ENCODE measurements at places on chromosomes 4 and X.
A peak's percentile ranks its signal among the peaks of the same experiment; 100 is the strongest.

- DNase-seq, result no peak
Measured at GRCh38 chr4:67624939-67625338, 66.4 kb downstream of the STAP1 start.

- DNase-seq, result no peak
Measured at GRCh38 chrX:143634663-143635455, 1.0 kb downstream of the SLITRK4 start.

- DNase-seq, result no peak
Measured at GRCh38 chr4:111263836-111264235, 641.0 kb upstream of the PITX2 start.

DNA sequence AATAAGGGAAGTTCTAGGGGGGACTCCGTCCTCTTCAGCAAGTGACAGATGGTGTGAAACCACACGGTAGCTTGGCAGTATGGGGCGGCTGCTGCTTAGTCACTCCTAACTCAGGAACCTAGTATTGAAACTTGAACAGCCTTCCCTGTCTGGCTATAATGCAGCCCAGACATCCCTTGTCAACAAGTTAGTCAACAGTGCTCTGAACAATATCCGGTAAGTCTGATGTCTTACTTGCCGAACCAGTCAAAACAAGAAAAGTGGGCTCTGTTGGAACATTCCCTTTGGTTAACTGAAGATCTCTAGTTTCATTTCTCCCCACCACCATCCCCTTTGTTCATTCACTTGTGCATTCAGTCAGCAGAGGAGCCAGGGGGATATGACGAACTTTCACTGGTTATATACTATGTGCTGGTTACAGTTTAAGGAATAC lies 18.7 kb upstream of the CXCL13 start:
- peak; percentile 53 for DNase-seq

DNA sequence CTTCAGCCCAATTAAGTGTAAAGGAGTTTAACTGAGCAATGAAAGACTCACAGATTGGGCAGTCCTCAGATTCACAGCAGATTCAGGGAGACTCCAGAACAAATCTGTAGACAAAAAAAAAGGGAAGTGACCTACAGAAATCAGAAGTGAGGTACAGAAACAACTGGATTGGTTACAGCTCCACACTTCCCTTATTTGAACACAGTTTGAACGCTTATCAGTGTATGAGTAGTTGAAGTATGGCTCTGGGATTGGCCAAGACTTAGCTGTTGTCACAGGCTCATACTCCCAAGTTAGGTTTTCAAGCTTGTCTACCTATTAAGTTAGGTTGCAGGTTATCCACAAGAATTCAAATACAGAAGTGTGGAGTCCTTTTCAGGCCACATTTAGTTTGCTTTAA lies 112.4 kb upstream of the ELOVL6 start:
- DNase-seq, result no peak

Measured in astrocyte of the hippocampus (primary cell).